Chondrocyte (in vitro differentiated cells): ENCODE measurements at places on chromosomes 7 and 10. TPM values are rescaled to one million over a fixed set of nuclear protein-coding genes. Genes with fewer than 3 reads are reported as not detected.

Gene CACNA2D1
- 28.6 to 32.9 TPM (median 31.3 TPM) in 3 replicates for total RNA-seq

Gene DDX56
- 48.7 to 52.7 TPM (median 49.9 TPM) in 3 replicates for total RNA-seq

Gene COMTD1
- 12.8 to 15.7 TPM (median 13.2 TPM) in 3 replicates for total RNA-seq

Gene PTPN20
- total RNA-seq: not detected in 3 replicates

Gene FASTK
- 83.8 to 146 TPM (median 94.0 TPM) in 3 replicates for total RNA-seq

Gene MMRN2
- total RNA-seq: 0.31 to 0.92 TPM (median 0.40 TPM) in 3 replicates
